HT1080 (cell line): ENCODE measurements at places on chromosomes 3 and 15.

DNA sequence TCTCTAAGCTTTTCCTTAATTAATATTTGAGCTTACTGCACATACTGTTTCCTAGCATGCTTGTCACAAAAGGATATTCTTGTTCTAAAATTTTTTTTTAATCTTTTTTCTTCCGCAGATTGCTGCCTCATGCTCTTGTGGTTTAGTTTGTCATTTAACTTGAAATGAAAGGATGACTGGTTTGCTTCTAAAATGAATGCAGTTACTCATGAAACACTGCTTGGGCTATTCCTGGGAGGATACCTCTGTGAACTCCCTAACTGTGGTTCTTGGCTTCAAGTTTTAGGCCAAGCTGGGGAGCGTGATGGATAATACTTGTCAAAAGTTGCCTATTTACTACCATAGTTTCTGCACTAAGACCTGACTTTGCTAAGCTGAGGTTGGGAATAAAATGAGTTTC, 64.0 kb downstream of the USP13 start:
- DNase-seq, result peak; percentile 83

DNA sequence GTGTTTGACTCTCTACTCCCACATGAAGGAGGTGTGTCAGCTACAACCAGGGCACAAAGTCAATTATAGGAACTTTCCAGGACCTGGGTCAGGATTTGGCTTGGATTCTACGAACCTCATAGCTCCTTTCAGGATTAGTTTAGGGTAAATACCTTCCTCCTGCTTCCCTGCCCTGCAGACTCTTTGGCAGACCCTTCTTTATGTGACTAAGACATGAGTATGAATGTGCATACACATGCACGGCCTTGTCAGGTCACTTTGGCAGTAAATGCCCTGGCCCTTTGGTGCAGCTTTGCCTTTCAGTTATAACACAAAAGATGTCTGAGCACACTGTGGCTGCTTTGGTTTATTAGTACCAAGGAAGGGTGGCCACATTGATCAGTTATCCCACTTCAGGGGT, 68.9 kb downstream of the GHSR start:
- no peak for DNase-seq

GRCh38 chr15:66772604-66773128, 70.6 kb downstream of the SMAD6 start:
- no peak for DNase-seq

DNA sequence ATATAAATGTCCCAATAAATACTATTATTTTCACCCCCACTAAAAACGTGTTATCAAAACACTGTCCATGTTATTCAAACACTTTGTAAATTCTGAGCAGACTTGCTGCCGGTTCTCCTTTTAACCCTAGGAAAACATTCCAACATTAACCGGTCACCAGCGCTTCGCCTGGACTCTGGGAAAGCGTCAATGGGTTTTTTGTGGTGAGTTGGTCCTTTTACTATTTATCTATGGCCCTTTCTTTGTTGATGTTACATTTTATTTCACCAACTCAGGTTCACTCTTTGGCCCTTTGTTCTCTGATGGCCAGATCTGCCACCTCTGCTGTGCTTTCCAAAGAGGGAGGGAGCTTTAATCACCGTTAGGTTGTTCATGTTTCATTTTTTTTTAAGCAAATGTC, 4.1 kb upstream of the EOMES start:
- DNase-seq, result no peak

DNA sequence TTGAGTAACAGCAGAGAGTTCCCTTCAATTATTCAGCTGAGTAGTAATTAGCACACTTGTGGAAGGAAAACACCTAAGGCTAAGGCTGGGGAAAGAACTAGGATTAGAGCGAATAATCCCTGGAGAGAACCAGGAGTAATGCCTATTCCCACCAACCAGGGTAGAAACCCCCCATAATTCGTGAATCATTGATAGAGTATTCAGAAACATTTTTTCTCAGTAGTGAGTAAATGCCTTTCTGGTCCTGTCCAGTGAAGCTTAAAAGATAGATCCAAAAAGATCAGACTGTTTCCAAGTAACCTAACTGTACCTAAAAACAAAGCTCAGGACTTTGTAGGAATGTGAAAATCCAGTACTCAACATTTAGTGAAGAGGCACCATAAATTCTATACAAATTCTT, 71.2 kb downstream of the DGKG start:
- no peak for DNase-seq

DNA sequence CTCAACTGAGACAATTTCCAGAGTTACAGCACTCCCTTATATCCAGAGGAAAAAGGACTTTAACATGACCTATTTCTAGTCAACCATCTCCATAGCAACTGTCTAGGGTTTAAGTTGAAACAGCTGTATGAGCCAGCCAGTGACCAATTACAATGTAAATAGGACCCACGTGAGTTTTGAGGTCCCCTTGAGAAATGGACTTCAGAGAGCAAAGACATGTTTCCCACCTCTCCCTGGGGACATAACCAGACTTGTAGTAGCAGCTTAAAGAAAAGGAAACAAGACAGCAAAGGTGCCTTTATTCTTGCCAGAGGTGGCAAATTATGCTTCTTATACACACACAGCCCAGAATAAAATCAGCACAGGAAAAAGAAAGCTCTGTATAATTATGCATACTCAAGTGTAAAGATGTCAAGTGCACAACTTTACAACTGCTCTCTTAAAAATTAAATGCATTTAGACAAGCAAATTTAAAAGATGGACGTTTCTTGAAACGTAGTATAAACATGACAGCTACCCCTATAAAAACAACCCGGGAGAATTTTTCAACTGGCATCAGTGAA, 40.2 kb downstream of the SUMF1 start:
- DNase-seq, result peak; percentile 85

DNA sequence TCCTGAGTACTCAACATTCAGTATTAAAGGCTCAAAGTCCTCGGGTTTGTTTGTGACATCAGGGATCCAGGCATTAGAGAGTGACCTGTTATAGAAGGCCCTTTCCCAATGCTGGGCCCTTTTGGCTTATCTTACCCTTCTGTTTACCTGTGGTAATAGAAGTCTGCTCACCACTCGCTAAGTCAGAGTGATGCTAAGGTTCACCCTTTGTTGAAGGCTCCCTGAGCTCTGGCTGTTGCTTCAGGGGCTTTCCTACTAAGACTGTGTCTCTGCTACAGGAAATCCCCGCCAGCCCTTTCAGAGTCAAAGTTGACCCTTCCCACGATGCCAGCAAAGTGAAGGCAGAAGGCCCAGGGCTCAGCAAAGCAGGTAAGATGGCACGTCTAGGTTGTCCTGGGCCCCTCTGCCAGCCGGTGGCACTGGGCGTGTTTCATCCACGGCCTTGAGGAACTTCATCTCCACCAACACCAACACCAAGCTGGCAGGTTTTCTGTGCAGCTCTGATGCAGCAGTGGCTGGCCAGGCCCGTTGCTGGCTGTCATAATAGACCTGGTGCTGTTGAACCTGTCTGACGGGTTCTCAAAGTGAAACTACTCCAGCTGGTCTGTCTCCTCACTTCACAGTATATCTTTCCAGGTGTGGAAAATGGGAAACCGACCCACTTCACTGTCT, 99.1 kb downstream of the DNASE1L3 start:
- no peak for DNase-seq
